ENCODE measurements at places on chromosomes 1 and 21.

DNA sequence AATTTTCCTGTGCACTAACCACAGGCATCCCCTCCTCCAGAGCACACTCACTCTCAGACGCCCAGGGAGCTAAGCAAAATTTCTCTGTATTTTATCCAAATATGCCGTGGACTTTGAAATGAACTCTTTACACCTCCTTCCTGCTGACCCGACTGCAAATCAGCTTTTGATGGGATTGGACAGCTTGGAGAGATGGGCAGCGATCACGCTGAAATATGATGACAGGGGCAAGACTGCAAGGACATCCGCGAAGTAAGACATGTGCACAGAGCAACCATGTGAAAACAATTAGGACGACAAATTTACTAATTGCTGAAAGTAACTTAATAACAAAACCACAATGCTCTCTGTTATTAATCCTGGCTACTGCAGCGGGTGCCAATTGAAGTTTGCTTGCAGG, 64.6 kb upstream of the CLDN14 start:
- no peak for DNase-seq

DNA sequence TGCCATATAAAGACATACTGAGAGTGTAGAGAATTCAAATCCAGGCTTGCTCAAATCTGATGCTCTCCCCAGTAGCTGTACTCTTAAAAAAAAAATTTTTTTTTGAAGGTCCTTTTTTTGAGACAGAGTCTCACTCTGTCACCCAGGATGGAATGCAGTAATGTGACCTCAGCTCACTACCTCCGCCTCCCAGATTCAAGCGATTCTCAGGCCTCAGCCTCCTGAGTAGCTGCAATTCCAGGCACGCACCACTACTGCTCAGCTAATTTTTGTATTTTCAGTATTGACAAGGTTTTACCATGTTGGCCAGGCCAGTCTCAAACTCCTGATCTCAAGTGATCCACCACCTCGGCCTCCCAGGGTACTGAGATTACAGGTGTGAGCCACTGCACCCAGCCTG, 28.7 kb downstream of the STYXL2 start:
- DNase-seq: no peak

DNA sequence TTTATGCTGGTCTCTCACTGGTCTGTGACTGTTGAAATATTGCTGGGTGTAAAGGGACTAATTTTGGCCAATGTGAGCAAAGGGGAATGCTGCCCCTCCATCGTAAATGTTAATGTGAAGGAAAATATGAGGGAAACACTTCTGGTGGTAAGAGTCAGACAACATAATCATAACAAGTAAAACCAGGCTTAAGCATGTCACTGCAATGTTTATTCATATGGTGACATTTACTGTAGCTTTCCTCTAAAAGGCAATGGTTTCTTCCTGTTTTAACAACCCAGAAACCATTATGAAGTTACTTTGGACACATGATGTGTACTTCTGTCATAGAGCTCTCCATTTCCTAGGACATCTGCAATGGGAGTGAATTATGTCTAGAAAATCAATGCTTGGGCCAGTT, 358.0 kb downstream of the LMO4 start:
- no peak for DNase-seq

DNA sequence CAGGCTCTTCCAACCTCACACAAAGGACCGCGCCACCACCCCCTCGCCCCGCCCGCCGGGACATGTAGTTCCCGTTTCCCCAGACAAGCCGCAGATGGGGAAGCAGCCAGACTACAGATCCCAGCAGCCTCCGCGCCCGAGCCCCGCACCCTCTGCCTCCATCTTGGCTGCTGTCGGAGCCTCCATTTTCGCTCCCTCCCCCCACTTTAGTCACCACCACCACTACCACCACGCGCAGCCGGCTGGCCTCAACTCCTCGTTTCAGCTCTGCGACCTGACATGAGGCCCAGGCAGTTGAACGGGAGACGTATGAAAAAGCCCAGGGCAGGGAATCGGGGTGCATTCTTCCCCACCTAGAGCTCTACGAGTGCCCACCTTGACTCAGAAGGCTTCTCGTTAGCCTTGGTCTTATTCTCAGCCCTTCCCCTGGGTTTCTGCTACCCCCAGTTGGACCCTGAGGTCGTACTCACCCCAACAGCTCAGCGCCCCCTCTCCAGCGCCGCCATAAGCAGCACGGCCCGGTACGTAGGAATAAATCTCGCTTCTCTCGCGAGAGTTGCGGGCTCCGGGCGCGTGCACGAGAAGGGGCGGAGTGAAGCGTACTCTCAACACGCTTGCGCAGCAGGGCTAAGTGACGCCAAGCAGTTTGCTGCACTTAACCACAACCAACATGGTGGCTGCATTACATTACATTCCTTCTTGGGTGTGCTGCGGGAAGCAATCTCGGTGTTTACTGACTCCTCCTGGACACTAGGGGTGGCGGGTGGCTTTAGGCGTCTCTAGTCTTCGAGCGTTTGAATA, at the start of gene CSDE1:
TSS of gene CSDE1 (minus strand) at position 530 of the 801 bp plus-strand sequence. CDS start 18,094 bp downstream, outside the sequence.
- peak; percentile 33 for DNase-seq

GRCh38 chr1:117537291-117537920, 68.4 kb upstream of the TENT5C start:
- no peak for DNase-seq

DNA sequence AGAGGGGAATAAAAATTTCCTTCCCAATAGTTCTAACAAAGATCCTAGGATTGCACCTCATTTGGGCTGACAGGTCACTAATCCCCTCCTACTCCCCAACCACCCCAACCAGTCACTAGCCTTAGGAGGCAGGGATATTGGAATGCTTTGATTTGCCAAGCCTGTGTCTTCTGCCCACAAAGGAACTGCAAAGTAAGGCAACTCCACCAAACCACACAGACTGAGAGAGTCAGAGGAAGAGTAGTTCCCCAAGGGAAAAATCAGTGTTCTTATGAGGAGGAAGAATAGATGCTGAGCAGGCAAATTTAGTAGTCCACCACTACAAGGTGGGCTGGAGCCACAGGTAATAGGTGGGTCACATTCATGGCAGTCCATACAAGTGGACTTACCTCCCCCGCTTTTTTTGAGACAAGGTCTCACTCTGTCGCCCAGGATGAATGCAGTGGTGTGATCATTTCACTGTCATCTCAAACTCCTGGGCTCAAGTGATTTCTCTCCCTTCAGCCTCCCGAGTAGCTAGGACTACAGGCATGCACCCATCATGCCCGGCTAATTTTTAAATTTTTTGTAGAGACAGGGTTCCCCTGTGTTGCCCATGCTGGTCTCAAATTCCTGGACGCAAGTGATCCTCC, 3.7 kb upstream of the TMEM39B start:
- DNase-seq: no peak

DNA sequence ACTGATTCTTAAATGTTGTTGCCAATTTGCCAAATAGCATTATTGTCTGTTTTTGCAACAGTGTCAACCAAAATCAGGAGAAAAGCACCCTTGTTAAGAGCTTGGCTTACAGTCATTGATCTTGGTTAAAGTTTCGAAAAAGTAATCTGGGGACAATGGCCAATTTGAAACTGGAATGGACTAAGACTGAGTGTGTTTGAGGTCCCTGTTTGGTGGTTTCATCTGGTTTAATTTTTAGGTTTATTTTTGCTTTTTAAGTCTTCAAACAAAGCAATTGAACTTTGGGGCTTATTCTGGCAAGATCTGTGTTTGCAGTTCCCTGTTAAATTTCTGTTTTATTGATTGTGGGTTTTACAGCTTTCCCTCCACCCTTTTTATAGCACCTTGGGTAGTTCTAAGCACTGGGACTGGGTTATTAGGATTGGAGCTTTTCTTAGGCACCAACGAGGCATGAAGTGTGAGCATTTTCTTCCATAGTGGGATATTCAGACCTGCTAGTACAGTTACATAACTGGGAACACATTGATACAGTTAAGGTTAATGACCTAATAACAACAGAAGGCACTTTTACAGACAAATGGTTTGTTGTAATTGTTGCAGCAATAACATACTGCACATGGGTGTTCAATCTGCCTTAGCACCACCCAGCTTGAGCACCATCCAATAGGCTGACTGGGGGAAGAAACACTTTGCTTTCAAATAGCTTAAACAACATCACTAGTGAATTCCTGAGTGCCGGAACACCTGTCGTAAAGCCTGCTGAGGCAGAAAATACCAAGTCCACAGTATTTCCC, 40.6 kb upstream of the MAP10 start:
- DNase-seq: no peak

GRCh38 chr1:212864201-212864600, 6.1 kb downstream of the FLVCR1 start:
- DNase-seq: no peak

DNA sequence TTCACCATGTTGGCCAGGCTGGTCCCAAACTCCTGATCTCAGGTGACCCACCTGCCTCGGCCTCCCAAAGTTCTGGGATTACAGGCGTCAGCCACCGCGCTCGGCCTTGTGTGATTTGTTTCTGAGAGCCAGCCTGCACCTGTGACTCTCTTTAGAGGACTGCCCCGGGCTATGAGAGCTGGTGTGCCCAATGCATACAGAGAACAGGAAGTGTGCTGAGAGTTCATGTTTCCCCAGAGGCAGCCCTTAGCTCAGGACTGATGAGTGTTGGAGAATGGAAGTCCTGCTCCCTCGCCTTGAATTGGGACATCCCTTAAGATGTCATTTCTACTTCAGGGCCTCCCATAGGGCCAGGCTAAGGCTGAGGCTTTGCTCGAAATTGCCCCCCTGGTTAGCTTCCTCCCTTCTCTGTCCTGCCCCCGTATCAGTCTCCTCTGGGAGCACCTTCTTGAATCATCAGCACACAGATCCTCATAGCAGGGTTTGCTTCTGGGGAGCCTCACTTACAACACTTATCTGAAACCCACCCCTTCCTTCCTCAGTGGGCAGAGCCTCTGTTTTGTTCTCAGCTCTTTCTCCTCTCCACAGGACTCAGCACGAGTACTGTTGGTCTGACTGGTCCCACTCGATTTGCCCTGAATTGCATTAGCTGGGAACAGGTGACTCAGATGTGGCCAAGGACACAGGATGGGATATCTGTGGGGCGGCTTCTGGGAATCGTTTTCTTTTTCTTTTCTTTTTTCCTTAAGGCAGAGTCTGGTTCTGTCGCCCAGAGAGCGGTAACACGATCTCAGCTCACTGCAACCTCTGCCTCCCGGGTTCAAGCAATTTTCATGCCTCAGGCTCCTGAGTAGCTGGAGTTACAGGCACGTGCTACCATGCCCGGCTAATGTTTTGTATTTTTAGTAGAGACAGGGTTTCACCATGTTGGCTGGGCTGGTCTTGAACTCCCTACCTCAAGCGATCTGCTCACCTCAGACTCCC, 80.1 kb downstream of the UBIAD1 start:
- no peak for DNase-seq

DNA sequence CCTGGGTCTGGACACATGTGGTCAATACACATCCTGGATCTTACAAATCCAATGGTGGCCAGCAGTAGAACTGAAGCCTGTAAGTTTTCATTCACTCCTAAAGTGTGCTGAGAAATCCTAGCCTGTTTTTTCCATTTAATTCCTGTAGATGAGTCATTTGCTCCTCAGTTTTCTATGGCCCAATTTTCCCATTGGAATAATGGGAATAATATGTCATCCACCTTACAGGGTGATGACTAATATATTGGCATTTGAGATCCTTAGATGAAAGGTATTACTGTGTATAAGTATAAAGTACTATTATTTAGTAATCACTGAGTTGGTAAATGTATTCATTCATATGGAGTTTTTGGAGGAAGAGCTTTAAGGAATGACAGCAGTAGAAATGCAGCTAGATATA, 89.7 kb upstream of the ADAR start:
- no peak for DNase-seq

GRCh38 chr1:201515062-201515750, 8.3 kb upstream of the CSRP1 start:
- DNase-seq: no peak

DNA sequence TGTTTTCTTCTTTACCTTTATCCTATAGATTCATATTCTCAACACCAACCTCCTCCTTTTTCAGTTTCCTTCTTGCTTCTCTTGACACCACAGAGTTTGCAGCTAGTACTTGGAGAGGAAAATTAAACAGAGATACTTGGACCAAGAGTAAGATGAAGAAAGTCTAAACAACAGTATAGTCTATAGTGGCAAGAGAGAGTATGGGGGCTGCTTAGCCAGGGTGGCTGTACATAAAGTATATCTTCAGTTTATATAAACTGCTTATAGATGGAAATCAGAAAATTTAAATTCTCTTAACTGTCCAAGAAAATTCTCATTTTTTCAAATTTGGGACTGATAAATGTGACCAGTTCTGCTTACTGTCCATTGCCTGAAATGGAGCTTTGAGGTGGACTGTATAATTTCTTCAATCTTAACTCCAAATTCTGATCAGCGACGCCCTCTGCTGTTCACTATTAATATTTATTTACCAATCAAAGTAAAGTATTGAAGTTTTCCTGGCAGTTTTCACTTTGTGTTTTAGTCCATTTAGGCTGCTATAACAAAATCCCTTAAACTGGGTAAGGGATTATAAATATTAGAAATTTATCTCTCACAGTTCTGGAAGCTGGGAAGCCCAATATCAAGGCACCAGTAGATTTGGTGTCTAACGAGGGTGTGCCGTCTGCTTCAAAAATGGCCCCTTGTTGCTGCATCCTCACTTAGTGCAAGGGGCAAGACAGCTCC, 14.8 kb upstream of the METTL18 start:
- no peak for DNase-seq
